ENCODE measurements at places on chromosomes 1 and 21.

DNA sequence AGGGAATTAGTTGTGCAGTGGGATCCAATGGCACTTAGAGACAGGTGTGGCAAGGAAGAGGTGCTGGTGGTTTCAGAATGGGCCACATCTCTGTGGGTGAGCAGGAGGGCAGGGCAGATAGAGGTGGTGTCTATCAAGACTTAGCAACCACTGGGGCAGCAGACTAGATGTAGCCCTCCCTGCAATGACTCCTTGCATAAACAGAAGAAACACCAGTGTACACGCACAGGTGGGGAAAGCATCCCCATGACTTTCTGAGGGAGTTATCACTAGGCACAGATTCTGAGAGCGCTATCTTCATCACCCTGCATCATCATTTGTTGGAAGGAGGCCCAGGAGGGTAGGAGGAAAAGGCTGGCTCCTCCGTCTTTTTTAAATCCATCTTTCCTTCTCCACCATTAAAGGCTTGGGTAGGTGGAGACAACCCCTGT is 58.4 kb downstream of the PLXNA2 start:
- no peak for DNase-seq

GRCh38 chr21:45788198-45788597 is 144.7 kb downstream of the PCBP3 start:
- DNase-seq, result no peak

DNA sequence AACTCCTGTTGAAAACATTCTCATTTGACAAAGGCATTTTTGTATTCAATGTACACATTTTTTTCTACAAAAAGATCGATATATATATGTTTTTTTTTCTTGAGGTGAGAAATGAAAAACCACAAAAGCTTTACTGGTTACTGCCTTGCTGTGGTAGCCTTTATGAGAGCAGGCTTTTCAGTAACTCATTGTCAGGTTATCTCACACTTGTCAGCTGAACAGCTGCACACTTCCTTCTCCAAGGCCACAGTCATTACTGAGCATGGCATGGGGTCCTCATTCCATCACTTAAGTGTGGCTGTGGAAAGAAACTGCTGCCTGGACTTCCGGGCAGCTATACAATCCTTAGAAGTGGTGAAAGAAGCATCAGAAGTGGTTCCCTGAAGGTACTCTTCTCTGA is 169.3 kb upstream of the ZP4 start:
- DNase-seq, result no peak

DNA sequence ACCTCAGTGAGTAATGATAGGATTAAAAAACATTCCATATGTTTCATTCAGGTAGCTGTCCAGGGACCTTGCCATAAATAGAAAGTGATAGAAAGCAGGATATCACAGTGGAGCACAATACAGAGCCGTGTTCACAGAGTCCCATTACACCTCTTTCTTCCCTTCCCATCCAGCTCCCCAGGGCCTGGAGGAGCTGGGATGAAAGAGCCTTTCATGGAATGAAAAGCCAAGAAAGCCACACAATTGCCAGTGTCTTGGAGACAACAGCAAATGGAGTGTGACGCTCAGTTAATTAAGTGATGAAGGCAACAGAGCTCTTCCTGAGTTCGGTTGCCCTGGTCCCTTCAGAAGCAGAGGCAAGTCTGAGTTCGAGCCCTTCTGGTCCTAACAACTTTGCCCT is 387.3 kb upstream of the PLXNA2 start:
- DNase-seq, result no peak

DNA sequence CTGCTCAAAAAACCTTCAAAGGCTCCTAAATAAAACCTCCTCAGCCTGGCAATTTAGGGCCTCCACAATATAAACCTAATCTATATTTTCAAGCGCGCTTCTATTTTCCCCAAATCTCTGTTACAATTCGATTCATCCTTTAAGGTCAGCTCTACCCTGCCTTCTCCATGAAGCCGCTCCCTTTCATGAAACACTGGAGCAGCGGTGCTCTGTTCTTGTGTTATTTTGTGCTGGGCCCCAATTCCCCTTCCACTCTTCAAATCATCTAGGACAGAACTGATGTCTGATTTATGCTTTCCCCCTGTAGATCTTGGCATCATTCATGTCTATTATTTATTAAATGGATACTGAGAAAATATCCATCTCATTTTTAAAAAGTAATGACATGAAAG is 6.9 kb downstream of the ERRFI1 start:
- no peak for DNase-seq

GRCh38 chr21:27831816-27832569 is 865.1 kb upstream of the ADAMTS5 start:
- peak; percentile 63 for DNase-seq

DNA sequence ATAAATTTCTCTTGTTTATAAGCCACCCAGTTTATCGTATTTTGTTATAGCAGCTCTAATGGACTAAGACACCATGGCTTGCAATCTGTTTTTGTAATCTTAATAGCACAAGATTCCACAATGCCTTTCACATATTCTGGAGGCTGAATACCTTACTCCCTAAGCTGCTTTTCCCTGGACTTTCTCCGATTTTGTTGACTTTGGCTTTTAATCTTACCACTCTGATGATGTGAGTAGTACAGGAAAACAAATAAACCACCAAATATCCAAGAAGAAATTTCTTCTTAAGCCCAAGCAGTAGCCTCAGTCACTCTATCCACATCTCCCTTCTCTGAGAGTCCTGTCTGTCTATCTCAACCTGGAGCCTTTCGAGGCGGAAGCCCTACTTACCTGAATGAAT is 838.6 kb downstream of the LTN1 start:
- peak; percentile 35 for DNase-seq

DNA sequence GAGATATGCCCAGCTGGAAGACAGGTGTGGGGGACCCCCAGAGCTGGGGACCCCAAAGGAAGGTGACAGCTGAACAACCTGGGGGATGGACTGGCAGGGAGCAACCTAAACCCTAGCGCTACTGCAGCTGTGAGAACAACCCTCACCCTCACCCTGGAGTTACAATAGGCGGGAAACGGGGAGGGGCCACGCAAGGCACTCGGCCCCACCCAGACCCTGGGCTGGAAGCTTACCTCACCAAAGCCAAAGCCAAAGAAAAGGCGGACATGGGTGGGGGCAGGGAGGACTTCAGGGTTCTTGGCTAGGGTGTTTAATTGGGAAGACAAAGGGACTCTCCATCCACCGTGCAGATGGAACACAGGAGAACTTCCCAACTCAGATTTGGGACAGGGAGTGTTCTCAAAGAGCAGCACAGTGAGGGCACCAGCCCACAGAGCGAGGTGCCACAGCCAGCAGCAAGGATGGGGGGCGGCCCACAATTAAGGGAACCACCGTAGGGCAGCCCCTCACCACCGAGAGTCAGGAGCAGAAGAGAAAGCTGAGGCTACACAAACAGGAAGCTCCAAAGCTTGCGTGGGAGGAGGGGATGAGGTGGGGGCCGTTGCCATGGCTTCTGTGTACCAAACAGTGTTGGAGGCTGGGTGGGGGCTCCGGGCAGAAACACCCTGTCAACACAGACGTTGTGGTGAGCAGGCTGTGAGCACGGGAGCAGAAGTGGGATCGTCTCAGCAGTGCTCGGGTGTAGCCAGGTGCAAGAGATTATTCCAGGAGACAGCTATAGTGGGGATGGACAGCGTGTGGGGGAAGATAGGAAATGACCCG is 1.9 kb downstream of the TAGLN2 start:
- peak; percentile 93 for DNase-seq

- no peak for DNase-seq
Observed at GRCh38 chr1:224357626-224358124, 996 bp downstream of the CNIH4 start.

DNA sequence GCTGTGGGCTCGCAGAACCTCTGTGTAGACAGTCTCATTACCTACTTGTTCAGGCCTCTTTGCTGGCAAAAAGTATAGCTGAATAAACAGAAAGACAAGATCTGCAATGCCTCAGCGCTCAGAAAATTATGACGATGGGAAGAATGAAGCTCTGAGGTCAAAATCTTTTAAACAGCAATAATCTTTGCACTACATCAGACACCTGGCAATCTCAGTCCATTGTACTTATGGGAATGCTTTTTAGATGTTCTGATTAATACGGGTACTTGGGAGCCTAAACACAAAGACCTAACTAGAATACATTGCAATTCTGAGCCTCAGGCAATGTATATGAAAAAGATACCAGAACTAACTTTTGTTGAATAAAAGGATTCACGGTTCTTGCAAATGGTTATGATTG is 410.7 kb downstream of the SMYD3 start:
- no peak for DNase-seq

DNA sequence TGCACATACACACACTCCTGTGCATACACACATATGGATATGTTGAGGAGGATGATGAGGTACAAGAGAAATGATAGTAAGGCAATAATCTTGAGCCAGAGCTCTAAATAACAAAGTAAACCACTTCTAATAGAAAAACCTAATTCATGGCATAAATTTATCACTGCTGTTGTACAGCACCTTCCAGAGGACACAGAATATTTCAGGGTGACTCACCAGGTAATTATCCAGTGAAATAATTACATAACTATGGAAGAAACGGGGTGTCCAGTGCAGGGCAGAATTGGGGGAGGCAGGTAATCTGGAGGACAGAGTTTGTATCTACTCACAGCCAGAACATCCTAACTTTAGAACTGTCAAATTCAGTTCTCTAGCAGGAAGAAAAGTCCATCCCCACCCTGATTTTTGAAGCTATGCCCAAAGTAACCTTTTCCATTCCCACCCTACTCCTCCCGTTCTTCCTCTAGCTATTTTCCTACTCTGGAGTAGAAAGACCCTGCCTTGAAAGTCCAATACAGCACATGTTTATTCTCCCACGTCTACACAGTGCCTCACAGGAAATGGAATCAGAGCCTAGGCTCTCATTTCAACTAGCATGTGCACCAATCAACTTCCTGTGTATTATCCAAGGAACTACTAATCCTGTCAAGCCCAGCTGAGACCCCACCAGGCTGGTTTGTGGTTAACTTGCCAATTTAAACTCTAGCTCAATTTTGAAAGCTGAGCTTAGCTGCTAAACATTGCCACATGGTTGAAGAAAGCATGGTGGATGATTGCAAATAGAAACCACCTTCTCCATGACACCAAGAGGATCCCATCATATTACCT is 96.6 kb downstream of the PTPN14 start:
- DNase-seq, result peak; percentile 90

- DNase-seq, result no peak
Observed at GRCh38 chr1:54600947-54601721, 22.2 kb downstream of the FAM151A start.

- DNase-seq, result no peak
Observed at GRCh38 chr21:40731206-40731605, 115.8 kb downstream of the DSCAM start.

DNA sequence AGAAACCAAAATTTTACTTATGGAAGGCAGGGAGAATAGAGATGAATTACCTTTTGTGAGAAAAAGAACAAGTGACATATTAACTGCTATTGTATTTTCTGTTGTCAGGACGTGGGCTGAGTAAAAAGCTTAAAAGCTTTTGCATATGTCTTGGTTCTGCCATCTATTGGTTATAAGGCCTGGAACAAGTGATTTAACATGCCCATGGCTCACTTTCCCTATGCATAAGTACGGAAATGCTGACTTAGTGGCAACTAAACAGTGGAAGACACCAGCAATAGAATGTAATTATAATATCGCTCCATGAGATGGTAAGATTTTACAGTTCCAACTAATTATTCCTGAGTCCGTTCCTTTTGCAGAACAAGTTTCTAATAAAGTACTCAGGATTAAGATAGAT is 6.7 kb upstream of the CTSS start:
- DNase-seq, result no peak

GRCh38 chr1:6246497-6247467 is 2.8 kb downstream of the HES3 start:
- DNase-seq, result peak; percentile 66

GRCh38 chr21:23624281-23624680 is 1983.0 kb downstream of the MRPL39 start:
- no peak for DNase-seq

DNA sequence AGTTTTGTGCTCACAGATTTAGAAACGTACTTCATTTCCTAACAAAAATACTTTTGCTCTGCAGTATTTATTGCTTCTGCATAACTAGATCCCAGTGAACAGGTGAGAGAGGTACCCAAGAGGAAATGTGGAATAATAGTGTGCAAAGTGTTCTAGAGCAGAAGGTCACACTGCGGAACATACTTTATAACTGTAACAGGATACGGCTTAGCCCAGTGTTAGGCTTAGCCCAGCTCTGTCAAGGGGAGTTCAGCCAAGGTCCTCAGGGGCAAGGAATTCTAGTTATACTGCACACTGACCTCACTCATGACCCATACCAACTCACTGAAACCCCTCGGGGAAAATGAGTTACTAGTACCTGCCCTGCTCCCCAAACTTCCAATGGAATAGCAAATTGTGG is 55.3 kb downstream of the PTPN14 start:
- no peak for DNase-seq

GRCh38 chr1:63947904-63948303 is 174.1 kb downstream of the ROR1 start:
- no peak for DNase-seq

DNA sequence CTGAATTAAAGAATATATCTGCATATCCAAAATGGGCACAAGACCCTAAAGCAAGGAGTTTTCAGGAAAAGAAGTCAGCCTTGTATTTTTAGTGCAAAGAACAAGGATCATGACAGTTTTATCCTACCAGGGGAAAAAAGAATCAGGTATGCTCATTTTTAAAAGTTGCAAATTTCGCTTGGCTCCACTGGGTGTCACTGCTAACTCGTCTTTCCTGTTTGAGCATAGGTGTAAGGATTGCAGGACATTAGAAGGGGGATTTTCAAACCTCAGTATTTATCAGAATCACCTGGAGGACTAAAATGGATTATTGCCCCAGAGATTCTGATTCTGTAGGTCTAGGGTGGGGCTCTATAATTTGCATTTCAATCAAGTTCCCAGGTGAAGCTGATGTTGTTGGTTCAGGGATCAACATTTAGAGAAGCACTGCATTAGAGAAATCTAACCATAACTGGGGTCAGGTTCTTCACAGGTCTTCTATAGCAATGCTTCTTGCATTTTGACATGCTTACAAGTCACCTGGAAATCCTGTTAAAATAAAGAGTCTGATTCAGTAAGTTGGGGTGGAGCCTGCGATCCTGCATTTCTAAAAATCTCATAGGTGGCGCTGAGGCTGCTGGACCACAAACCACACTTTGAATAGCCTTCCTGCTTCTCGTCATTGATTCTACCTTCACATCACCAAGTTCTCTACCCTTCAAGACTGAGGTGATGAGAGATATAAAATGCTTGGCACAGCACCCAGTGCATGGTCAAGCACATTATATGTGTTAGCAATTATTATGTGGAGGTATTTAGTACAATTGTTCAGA is 39.6 kb downstream of the NUF2 start:
- DNase-seq, result peak; percentile 7

DNA sequence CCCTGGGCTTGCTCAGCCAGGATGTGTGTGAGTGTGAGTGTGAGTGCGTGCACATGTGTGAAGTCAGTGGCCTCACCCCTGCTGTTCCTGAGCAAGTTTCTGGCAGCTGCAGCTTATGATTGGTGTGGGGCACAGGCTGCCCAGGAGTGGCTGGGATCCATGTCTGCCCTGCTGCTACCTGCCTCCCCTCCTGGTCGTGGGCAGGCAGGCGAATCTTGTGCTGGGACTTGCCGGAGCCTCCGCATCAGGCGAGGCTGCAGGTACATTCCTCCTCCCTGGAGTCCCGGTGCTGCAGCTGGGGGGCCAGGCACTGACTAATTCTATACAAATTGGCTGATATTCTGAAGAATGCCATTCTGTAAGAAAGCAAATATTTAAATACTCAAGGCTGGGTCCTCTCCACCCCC is 85.6 kb upstream of the WNT4 start:
- no peak for DNase-seq
